LHCN-M2 (cell line): ENCODE measurements at places on chromosomes 2 and 18. TPM values are rescaled to one million over a fixed set of nuclear protein-coding genes. Genes with fewer than 3 reads are reported as not detected.

Gene PCARE
- not detected in 2 replicates for total RNA-seq

Gene DCAF17
- total RNA-seq = 16.5 and 24.6 TPM in 2 replicates

Gene EMX1
- not detected in 2 replicates for total RNA-seq

Gene KCNG2
- 0.06 and 0.13 TPM in 2 replicates for total RNA-seq

- no peak for DNase-seq
These were observed 523.6 kb downstream of the PID1 start for GRCh38 chr2:228747483-228747882.

- no peak for DNase-seq
These were observed 238.3 kb upstream of the REV1 start for GRCh38 chr2:99728166-99728565.

DNA sequence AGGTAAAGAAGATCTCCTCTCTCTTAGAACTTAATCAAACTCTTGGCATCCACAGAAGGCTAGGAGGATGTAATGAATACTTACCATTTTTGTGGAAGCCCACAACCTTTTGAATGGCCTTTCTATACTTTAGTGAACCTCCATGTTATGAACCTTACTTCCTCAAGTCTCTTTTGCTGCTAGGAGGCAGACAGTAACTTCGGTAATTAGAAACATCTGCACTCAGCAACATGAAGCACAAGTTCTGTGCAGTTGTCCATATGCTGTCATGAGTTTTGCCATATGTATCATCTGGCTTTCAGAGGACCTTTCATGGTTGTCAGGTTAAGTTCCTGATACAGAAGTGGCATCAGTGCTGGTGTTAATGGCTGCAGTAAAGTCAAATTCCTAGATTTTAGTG lies 50.4 kb downstream of the PDK1 start:
- no peak for DNase-seq

GRCh38 chr2:8016688-8017087 lies 665.2 kb upstream of the ID2 start:
- DNase-seq = no peak

DNA sequence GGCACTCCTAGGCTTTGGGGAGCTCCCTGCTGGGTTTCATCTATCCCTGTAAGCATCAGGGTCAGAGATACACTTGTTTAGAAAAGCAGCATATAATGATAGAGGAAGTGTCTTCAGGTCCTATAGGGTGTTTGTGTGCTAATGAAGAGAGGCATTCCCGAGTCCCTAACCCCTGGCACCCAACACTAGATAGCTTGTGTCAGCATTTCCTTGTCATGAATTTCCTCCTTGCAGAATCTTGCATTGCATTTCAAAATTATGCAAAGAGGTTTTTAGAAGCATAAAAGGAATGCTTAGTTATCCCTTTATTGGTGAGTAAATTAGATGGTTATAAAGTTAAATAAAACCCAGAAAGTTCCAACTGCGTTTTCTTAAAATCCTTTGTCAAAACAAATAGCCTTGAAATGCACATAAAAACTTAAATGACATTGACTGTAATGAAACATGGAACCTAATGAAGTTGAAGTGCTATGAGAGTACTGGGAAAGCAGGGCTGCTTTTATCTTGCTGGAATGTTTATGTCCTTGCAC lies 63.7 kb upstream of the LHCGR start:
- no peak for DNase-seq

DNA sequence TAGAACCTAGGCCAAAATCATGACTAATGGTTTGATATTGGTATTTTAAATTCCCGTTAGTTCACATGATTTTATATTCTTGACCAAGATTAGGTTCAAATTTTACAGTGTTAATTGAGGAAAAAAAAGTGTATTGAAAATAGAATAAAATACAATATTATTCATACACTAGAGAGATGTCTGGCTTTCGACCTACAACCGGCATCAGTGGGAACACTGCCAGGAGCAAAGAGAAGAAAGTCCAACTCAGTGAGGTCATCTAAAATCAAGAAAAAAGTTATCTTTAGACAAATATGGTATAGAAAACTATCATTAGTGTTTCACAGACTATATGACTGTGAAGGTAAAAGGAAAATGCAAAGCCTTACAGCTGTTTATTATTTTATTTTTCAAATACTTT lies 81.5 kb downstream of the PIGN start:
- no peak for DNase-seq

DNA sequence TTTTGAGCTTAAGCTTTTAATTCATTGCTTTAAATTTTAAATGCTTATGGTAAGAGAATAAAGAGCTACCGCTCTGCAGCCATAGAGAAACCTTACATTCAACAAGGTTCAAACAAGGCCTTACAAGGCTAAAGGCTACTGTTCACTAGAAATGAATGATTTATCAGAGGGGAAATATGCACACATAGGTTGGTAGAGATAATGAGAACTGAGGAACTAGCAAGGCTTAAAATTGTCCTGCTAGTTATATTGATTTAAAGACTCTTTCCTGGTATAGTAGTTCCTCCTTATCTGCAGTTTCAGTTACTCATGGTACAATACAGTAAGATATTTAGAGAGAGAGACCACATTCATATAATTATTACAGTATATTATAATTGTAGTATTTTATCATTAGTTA lies 193.4 kb downstream of the WDR7 start:
- no peak for DNase-seq

DNA sequence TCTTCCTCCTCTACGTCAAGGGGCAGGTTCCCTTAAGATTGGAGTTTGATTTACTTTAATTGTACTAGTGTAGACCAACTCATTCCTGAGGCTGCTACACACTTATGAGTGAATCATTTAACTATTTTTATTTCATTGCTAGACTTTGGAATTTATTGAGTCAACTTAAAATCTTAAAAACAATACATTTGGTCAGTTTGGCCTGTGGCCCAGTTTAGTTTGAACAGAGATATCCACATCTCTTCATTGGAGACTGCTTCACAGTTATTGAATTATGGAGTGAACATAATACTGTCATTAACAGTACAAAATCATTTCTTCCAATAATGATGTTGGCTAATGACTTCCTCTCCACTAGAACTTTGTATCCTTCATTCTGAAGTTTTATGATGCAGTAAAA lies 34.5 kb upstream of the STPG4 start:
- peak; percentile 90 for DNase-seq
